ENCODE measurements at places on chromosomes 7 and 10.

DNA sequence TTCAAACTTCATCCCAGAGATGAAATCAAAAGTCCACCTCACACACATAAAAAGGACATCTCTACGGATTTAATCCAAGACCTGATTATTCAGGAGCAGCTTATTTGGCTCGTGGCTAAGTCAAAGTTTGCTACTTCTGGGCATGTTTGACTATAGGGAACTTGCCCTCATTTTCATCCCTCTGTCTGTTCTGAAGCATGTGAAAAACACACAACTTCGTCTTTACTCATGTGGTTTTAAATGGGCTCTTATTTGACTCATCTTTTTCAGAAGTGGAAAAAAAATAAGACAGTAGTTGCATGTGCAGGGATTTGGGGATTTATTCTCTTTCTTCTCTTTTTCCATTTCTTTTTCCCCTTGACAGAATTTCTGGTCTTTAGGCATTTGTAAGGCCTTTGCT is 295.9 kb downstream of the TFEC start:
- DNase-seq = no peak

- DNase-seq = no peak
Observed at GRCh38 chr7:142873281-142873784, 12.2 kb downstream of the TRPV6 start.

DNA sequence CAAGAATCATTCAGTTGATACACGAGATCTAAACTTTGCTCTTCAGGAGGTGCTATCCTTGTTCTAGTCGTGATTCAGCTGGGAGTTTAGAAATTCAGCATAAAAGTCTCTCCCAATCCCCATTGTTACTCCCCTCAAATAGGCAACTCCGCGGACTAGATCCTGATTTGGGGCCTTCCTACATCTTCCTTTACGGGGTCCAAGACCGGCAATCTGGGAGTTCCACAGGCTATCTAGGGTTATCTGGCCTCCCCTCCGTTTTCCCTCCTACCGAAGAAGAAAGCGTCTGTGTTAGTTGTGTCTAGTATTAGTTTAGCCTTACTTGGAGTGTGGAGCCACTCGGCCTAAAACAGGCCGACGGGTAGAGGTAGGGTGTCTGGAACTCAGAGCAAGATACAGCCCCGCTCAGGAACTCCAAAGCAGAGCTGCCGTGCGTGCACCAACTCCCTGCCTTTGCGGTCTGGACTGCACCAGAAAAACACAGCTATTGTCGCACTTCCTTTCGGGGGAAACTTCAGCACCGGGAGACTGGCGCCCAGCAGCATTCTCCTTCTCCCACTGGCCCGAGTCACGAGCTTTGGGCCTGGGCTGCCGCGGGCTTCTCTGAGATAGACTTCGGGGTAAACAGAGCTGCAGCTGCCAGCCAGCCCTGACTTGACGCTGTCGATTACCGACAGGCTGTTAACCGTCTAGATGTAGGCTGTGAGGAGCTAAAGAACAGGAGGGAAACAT is 1.5 kb upstream of the DLX5 start:
- DNase-seq = no peak

- no peak for DNase-seq
Observed at GRCh38 chr7:50682079-50682478, 100.6 kb downstream of the GRB10 start.

DNA sequence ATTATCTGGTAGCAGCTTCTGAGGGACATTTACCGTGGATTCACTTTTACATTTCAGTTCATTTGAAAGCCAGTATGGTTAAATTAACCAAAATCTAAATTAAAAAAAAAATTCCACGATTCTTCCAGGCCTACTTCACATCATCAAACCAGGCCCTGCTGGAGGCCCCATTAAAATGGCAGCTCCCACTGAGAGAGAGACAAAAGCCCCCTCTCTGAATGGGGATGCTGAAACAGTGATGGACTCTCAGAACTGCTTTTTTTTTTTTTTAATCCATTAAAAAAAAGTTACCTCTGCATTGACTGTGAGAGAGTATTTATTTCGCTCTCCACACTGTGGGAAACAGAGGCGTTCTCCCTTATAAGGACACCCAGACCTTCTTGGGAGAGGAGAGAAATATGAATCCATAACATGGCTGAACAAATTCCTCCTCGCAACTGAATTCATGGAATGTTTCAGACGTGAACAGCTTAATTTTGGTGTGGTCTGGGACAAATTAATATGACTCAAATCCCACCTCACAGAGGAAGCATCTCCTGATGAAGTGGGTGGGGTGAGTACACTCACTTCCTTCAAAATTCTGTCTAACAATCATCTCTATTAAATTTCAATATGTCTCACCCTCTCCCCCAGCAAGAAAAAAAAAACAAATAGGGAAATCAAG is 73.5 kb downstream of the SAMD9 start:
- no peak for DNase-seq

DNA sequence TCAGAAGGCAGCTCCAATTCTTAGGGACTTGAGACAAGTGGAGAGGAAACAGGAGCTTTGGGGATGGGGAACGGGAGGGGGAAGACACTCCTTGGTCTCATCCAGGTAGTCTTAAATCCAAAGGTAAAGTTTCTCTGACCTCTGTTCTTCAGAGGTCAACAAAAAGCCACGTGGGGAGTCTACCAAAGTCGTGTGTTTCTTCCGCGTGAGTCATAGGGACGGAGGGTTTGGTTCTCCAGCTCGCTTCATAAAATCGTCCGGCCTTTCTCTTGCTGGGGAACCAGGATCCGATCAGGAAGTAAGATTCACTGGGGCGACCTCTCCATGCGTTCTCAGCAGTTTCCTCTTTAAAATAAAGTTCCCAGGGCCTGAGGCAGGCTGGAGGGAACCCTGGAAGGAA is 275.7 kb downstream of the TCERG1L start:
- no peak for DNase-seq

GRCh38 chr7:43931346-43931745 is 5.1 kb downstream of the UBE2D4 start:
- no peak for DNase-seq
